ENCODE measurements at places on chromosomes 7 and 10. TPM values are rescaled to one million over a fixed set of nuclear protein-coding genes. Genes with fewer than 3 reads are reported as not detected.

Gene TUBAL3
- not detected for polyA plus RNA-seq

Gene NSUN6
- polyA plus RNA-seq: 41.0 TPM

Gene ZNF487
- polyA plus RNA-seq: 8.4 TPM

Gene KAZALD1
- polyA plus RNA-seq: 44.4 TPM

Gene FLNC
- polyA plus RNA-seq: 17.4 TPM

Gene ATP6V1F
- polyA plus RNA-seq: 235 TPM

Gene FAM25C
- polyA plus RNA-seq: not detected

Gene TSPAN15
- 63.7 TPM for polyA plus RNA-seq

Gene GGCT
- polyA plus RNA-seq: 77.0 TPM

- DNase-seq: no peak
Observed at GRCh38 chr10:47402641-47403301, 18.7 kb upstream of the ZNF488 start.

DNA sequence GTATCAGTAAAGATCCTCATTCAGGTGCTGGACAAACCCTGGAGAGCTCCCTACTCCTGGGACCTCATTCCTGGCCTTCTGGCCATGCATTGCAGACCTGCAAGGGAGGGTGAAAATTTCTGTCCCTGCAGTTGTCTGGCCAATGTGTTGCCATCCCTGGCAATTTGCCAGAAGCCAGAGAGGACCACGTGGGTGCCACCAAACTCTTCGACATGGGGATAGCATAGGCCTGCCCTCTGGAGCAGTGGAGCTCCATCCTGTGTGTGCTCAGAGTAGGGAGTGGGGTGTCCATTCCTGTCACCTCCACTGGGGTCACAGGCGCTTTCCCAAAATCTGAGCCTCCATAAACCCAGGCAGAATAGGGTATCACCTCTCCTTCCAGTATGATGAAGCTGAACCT lies 31.2 kb downstream of the DMBT1 start:
- DNase-seq: no peak

DNA sequence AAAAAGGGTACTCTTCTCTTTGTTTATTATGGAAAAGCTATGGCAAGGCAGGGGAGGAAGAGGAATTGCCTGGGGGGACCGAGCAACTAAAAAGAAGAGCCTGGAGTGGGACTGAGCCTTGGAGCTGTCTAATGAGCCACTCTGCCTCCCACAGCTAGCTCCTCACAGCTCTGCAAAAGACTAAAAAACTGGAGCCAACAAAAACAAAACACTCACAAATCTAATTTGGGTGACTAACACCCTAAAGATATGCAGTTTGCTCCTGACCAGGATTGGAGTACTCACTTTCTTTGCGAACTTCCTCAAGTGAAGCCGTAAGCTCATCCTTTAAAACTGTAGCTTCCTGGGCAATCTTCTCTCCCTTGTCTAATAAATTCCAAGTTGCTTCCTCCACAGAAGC lies 89.4 kb downstream of the CTNNA3 start:
- no peak for DNase-seq

GRCh38 chr7:132901241-132901640 lies 180.6 kb downstream of the CHCHD3 start:
- DNase-seq: no peak

DNA sequence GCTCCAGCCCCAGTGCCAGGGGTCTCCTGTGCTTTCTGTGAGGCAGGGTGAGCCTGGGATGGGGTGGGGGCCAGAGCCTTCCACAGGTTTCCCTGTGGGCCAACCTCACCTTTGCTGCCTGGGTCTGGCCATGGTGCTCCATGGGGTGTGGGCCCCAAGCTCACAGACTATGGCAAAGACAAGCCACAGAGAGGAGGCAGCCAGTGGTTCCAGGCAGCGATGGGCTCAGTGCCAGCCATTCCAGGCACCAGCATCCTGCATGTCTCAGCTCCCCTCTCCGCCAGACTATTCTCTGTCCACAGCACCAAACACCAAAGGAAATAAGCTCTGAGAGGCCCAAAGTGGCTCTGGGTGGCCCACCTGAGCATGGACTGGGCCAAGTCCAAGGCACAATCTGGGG lies 133.5 kb downstream of the PTPN20 start:
- DNase-seq: no peak

DNA sequence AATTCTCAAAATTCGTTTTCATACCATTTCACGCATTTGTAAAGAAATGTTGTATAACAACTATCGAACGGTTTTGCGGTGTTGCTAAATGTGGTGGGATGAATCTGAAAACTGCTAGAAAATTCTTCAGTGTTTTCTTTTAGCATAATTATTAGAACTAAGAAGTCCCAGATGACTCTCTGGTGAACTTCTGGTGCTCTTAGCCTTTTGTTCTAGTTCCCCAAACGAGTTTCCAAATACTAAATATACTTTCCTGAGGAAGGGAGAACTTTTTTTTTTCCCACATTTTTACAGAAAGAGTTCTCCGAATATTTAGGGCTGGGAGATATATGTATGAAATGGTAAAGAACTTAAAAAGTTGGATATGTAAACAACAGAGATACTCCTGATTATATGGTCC lies 82.5 kb downstream of the ICA1 start:
- no peak for DNase-seq

Data from left renal pelvis (tissue), 4 donors.